IMR-90 (cell line): ENCODE measurements at places on chromosomes 7 and 10. TPM values are rescaled to one million over a fixed set of nuclear protein-coding genes. Genes with fewer than 3 reads are reported as not detected.

The ZPBP gene
- total RNA-seq, result not detected in 2 replicates

The PNPLA8 gene
- 14.5 and 23.9 TPM in 2 replicates for total RNA-seq

The PIK3AP1 gene
- under 0.01 and 0.28 TPM in 2 replicates for total RNA-seq

The RELN gene
- total RNA-seq, result 19.4 and 23.7 TPM in 2 replicates

DNA sequence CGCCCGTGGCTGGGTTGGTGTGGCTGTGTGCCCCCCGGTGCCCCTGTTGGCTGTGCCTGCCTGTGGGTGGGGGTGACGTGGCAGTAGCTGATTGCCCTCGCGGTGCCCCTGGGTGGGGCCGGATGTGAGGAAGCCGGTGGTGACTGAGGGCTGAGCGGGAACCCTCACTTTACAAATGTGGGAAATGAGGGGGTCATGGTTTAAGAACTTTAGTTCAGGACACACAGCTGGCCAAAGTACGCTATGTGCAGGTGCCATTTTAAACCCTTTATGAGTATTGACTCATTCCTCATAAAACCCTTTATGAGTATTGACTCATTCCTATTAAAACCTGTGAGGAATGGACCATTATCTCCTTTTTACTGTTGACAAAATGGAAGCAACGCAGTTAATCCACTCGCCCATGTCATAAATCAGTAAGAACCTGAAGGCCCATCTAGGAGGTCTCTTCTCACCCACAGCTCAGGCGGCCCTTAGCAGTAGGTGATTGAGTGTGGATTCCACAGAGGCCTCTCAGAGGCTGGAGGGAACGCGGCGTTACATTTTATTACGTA, 290.1 kb upstream of the COBL start:
- no peak for DNase-seq

DNA sequence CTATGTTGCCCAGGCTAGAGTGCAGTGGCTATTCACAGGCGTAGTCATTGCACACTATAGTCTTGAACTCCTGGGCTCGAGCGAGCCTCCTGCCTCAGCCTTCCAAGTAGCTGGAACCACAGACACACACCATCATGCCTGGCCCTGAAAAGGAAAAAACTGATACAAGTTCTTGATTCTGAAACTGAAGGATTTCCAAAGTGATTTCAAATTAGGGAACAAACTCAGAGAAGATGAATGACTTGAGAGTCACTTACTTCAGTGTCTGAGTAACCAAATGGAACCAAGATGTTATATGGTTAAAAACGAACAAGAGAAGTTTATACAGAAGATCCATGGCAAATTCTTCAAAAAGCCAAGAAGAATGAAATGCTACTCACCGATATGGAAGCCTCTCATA, 14.4 kb downstream of the CWF19L1 start:
- DNase-seq, result no peak

- DNase-seq, result no peak
These were observed 4.8 kb upstream of the REPIN1 start for GRCh38 chr7:150363872-150364271.

DNA sequence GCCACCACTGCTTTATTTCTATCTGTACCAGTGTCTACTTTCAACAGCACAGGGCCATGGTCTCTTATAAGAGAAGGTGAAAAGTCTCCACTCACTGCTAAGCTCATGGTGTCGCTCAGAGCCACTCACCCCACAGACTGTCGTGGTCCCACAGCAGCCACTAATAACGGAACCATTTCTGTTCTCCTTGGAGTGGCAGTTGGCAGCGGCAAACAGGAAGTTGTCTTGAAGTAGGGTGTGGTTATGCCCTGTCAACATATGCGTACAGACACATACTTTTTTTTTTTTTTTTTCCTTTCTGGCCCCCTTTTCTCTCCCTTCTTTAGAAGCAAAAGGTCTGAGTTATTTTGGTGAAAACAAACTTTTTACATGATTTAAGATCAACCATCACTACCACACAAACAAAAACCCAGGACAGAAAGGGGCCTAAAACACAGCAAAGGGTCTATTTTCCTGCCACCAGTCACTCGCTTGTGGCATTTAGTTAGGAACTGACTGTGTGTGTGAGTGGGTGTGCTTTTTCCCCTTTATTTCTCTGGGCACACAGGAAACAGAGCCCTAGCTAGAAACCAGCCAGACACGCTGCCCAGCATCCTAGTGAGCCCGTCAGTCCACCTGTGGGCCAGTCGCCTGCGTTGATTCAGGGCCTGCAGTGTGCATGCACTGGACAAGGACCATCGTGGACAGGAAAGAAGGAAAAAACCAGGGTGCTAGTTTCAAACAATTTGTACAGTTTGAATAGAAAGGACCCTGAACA, 96.7 kb upstream of the EFCAB10 start:
- no peak for DNase-seq

DNA sequence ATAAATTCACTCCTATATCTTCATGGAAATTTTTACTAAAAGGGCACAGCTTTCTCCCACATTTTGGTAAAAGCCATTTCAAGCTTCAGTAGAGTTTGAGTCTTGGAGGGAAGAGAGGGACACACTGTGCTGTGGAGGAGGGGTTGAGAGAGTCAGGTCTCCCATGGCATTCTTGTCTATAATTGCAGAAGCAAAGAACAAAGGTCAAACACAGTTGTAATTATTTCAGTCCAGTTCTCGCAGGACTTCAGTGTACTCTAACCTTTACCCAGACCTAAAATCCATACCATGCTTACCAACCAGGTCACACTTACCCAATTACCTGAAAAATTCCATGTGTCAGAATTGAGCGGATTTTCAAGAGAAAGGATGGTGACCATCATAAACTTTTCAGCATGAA, 298.4 kb downstream of the XPNPEP1 start:
- DNase-seq, result no peak

DNA sequence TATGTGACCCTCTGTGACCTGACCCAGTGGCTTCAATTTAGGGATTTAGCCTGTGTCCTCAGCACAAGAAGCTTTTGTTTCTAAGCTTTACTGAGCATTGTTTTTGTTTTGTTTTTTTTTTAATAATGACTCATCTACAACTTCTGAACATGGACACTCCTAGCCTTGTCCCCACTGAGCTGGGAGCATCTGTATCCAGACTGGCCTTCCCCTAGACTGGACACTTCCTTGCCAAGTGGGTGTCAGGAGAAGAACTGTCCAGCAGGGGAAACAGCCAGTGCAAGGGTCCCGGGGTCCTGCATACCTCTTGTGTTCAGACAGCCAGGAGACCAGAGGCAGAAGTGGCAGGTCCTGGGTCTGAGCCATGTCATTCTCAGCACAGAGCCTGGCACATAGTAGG, 108.6 kb downstream of the TMEM130 start:
- DNase-seq, result no peak

GRCh38 chr7:100132126-100132525, 5.4 kb downstream of the MBLAC1 start:
- no peak for DNase-seq
